ENCODE measurements at places on chromosomes 16 and 17. TPM values are rescaled to one million over a fixed set of nuclear protein-coding genes. Genes with fewer than 3 reads are reported as not detected.

DNA sequence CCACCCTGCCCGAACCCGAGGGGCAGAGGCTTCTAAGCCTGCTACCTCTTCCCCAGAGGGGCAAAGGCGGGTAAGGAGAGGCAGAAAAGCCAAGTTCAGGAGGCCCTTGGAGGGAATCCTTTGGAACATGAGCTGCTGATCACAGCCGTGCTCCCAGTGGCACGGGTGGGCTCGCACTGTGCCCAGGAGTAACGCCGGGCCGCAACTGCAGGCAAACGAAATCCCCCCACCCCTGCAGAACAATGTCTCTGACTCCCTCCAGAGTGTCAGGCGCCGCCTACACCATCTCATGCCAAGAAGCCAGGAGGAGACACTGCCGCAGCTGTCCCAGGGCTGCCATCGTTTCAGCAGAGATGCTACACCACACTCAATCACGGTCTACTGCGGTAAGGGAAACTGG lies 8.9 kb downstream of the P4HB start:
- DNase-seq = no peak

DNA sequence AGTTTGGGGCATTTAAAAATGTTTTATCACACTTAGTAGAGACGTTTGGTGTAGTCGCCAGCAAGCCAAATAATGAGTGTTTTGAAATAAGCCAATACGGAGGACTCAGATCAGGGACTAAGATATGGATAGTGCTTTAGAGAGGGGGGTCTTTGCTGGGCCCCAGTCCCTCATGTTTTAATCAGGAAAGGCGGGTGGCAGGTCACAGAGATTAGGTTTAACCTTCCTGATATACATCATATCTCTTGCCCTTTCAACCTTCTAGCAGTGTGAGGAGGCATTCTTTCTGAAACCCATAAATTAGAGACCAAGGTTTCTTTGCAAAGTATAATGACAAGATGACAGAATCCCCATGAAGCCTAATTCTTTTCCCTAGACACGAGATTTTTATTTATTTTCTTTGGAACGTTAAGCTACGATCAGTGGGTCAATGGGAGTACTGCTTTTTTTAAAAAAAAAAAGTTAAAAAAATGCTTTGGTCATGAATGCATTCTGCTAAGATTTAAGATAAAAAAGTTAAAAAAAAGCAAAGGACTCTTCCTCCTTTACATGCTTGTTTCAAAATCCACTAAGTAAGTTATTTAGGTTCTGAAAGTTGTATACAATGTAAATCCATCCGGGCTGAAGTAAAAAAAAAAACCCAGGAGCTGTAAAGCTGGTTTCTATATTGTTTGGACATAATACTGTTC lies 572.1 kb upstream of the SALL1 start:
- no peak for DNase-seq

- DNase-seq = no peak
These were observed 9.1 kb upstream of the GHDC start for GRCh38 chr17:42203354-42203753.

Gene KRT39
- total RNA-seq = not detected

Gene CMTM2
- total RNA-seq = not detected

Gene TMC8
- 2.0 TPM for total RNA-seq

- no peak for DNase-seq
These were observed 31.4 kb downstream of the YPEL2 start for GRCh38 chr17:59362811-59363205.

Gene IL34
- total RNA-seq = 7.3 TPM

Gene FOXL1
- not detected for total RNA-seq

GRCh38 chr16:87806641-87807546 lies 41.1 kb upstream of the KLHDC4 start:
- DNase-seq = peak; percentile 75

DNA sequence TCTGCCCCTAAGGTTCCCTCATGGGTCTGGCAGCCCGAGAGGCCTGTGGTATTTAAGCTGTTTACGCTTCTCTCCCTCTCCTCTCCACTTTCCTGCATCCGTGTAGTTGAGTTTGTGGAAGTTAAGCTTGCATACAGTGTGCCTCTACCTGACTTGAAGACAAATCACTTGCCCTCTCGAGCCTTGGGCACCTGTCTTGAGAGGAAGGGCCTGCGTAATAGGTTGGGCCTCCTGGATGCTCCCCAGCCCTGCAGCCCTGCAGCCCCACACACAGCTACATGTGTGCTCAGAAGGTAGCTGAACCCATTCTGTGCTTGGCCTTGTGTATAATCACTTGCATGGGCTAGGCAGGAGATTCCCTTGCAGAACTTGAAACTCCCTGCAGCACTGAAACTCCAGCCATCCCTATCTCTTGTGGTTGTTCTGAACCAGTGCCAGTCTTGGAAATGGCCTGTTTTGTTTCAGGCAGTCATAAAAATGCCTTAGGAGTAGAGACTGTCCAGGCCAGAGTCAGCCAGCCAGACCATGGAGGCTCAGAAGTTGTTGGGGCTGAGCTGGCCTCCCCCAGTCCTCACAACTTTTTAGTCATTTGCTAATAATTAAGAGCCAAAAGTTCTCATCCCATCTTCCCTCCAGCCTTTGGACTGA lies 134.6 kb downstream of the CLEC16A start:
- no peak for DNase-seq

GRCh38 chr17:39801055-39801454 lies 63.1 kb downstream of the IKZF3 start:
- no peak for DNase-seq

DNA sequence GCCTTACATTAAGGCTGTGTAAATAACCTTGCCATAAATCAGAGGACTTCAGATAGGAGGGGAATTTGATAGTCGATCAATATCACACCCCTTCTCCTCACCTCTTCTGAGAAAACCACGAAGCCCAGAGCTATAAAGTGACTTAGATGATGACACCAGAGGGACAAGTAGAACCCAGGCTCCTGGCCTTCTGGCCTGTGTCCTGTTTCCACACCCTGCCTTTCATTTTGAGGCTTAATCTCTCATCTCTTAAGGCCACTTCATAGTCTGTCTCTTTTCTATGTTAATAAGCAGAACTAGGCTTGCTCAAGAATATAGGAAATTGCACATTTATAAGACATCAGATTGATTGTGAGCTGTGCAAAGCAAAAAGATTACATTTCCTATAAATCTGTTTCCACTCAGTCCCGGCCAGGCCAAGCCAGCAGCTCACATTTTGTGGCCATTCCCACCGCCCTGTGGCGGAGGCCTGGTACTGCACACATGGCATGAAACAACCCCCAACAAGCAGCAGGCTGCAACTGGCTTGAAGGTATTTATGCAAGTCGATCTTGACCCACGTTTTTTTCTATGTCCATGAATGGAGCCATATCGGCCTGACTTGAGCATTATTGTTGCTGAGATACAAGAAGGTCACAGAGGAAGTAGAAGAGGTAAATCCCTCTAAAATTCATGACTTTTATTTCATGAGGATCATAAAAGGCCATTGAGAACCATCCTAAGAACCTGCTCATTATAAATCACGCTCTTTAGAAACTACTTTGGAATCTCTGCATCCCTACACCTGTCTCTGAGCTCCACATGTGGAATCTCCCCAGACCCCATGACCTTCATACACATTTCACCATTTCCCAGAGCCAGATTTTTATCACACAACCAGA lies 93.7 kb downstream of the PMP22 start:
- peak; percentile 96 for DNase-seq

DNA sequence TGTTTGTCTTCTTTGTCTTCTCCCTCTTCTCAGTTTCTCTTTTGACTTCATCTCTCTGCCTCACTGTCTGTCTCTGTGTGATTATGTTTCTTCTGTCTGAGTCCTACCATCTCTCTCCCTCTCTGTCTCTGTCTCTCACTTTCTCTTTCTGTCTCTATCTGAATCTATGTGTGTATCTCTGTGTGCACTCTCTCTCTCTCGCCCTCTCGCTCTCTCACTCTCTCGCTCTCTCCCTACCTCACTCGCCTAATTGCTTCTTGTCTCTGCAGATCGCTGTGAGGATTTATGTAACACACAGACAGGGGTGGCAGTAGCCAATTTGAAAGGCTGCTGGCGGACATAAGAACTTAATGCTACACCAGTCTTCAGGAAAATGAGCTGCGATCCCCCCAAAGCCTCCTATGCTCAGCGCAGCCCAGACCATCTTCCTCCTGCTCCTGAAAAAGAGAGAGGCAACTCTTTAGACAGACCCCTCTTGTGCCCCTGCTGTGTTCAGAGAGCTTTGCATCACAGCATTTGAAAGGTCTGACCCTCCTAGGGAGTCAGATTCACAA lies 140.9 kb downstream of the CCT6B start:
- DNase-seq = no peak

Gene OR4D1
- total RNA-seq = 0.08 TPM

DNA sequence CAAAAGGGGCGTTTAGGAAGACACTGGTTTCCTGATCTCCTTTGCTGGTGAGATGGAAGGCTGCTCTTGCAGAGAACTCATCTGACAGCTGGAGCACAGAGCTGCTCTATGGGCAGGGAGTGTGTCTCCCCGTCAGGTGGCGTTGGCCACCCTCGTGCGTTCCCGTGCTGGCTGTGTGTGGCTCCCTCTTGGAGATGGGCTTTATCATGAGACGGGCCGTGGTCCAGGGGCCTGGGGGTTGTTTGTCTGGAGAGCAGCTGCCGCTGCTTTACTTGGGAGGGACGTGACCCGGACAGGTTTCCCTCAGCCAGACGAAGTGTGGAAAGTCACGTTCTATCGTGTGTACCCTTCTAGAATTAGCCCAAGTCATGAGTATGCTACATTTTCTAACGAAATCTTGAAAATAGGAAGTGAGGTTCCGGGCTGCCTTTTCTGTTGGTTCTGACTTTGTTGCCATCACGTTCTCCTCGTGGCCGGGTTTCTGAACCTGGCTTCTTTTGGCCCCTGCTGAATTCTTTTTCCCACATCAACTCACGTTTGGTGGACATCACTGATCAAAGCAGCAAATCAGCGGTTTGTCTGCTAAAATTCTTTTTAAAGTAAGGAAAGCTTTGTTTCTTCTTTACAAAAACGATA lies 105.6 kb upstream of the CHMP6 start:
- no peak for DNase-seq

Gene OR3A3
- not detected for total RNA-seq

Measured in endodermal cell (in vitro differentiated cells).